ENCODE measurements at places on chromosomes 5 and 9. TPM values are rescaled to one million over a fixed set of nuclear protein-coding genes. Genes with fewer than 3 reads are reported as not detected.
A peak's percentile ranks its signal among the peaks of the same experiment; 100 is the strongest.

DNA sequence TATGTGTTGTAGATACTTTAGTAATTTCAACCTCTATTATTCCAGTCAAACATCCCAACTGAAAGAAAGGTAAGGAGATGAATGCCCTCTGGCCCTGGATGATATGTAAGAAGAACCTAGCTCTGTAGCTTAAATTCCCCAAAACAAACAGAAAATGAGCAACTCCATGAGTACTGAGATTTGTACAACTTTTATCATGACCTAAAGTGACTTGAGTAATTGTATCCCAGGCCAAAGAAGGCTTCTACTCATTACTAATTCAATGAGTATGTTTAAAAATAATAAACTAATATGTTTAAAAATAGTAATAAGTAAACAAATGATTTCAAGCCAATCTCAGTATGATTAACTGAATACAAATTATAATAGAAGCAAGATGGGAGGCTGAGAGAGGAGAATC lies 414.0 kb upstream of the ACTBL2 start:
- DNase-seq, result no peak

DNA sequence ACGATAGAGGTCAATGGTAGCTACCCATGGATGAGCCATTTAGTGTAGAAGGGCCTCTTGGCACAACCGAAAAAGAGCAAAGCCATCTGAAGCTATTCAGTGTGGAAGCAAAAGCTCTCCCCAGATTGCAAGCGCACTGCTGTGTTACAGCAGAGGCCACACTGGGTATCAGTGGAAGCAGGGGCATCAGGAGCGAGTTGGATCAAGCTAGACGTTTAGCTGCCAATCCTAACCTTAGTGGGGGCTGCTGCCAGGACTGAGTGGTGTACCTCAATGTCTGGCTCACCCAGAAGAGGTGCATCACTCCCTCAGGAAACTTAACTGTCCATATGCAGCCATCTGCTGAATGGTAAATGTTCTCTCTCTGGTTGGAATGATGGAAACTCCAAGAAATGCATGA lies 44.5 kb downstream of the RAPGEF1 start:
- DNase-seq, result no peak

- no peak for DNase-seq
Observed at GRCh38 chr9:106312906-106313305, 550.1 kb upstream of the ZNF462 start.

DNA sequence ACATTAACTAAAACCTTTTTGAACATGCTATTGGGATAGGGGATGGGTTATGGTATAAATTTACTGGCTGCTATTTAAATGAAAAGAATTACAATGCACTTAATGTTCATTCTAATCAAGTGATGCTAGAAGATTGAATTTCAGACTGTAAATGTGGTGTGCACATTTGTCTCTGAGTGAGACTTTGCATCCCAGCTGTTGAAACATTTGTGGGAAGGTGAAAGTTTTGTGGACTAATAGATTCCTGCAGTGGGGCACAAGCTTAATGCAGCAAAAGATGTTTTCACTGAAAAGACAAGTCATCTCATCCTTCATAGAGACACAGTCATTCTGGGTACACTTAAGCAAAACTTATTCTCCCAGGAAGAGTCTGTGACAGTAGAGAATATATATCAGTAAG lies 323.6 kb downstream of the NFIB start:
- DNase-seq, result no peak

DNA sequence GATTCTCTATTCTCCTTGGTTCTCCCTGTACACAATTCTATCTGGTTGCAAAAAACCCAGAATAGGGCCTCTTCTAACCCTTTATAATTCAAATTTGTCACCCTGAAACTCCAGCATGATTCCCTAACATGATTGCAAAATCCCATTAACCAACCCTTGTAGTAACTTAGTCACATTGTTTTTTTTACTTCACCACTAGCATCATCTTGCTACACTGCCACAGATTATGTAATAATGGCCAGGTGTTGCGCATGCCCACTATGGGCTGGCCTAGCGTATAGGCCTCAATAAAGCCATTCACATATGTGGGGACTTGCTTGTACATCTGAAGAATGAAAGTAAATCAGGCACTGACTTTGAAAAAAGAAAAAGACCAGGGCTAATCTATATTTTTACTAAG lies 25.7 kb downstream of the FAM170A start:
- DNase-seq, result no peak

SLC23A1 gene
- total RNA-seq, result not detected

DNA sequence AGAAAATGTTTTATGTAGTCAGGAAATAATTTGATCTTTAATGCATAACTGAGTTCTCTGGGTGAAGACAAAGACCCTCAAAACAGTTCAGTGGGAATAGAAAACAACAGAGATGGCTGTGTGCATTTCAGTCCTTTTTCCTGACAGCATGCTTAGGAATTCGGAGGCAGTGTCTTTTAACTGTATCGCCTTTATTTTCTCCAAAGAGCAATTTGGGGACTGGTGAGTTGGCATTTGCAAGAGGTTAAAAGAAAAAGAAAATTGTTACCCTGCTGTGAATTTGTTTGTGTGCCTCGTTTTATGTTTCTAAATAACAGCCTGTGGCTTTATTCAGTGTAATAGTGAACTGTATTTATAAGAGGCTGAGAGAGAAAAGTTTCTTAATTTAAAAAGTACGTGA lies 227.8 kb upstream of the DMAC1 start:
- no peak for DNase-seq

- no peak for DNase-seq
Observed at GRCh38 chr5:33781286-33781685, 110.5 kb downstream of the ADAMTS12 start.

- no peak for DNase-seq
Observed at GRCh38 chr5:159212657-159213462, 3.5 kb upstream of the RNF145 start.

DNA sequence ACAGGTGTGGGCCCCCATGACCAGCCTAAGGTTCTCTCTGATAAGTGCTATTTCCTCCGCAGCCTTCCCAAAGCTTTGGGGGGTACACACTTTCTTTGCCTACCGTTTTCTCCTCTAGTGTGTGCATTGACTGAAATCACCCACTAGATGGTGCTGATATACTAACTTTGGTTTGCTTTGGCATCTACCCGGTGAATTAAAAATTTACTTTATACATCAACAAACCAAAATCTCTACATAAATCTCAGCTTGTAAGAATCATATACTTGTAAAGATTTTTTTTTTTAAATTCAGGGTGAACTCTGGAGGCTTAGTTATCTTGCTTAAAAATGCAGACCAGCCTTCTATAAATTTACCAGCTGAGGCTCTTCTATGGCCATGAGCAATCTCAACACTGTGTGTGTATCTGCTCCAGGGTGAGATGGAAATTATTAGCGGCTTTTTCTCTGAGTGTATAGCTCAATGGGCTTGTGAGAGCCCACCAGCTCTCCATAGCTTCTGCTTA lies 475.7 kb upstream of the TNC start:
- DNase-seq, result no peak

IL3 gene
- total RNA-seq, result not detected

GRCh38 chr5:112866739-112867138 lies 5.7 kb downstream of the SRP19 start:
- no peak for DNase-seq

GRCh38 chr5:32837211-32837610 lies 126.1 kb downstream of the NPR3 start:
- no peak for DNase-seq

PCDHB6 gene
- total RNA-seq, result 0.35 TPM

DNA sequence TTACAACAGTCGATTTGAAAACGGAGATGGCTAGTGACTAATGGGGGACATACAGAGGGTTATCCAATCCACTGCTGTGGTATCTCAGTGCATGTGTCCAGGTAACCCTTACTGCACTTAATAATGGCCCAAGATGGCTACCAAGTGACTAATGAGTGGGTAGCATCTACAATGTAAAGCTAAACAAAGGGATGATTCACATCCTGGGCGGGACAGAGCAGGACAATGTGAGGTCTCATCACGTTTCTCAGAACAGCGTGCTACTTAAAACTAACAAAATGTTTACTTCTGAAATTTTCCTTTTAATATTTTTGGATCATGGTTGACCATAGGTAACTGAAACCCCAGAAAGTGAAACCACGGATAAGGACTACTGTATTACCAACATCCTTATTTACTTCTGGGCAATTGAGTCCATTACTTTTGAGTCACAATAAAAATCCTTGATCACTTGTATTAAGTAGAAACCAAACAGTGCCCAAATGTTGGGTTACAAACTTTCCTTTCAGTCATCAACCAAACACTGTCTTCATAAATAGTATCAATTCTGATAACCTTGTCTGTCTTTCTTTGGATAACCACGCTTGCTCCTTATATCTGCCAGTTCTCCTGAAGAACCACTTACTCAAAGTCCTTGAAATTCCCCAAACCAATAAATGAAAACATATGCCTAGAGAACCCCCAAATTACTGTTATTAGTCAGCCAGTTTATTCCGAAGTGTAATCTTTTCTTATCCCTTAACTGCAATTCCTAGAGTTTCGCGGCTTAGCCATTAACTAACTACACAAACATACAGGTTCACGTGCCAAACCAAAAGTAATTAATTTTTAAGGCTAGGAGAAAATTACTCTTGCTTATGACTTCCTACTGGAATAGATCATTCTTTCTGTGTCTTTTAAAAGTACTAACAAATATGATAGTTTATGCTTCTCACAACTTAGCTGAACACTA lies 59.7 kb downstream of the ELL2 start:
- DNase-seq, result no peak

LECT2 gene
- not detected for total RNA-seq

DNA sequence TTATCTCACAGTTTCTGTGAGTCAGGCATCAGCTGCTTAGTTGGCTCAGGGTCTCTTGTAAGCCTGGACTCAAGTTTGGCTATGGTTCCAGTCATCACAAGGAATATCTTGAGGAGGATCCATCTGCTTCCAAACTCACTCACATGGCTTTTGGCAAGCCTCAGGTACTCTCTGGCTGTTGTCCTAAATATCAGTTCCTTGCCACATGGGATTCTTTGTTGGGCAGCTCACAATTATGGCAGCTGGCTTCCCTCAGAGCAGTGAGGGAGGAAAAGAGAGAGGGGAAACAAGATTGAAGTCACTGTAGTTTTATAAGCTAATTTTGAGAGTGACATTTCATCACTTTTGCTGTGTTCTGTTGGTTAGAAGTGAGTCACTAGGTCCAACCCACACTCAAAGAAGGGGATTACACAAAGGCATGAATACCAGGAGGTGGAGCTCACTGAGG lies 144.5 kb downstream of the GCNT1 start:
- no peak for DNase-seq

GRCh38 chr9:129501771-129502319 lies 119.1 kb downstream of the C9orf50 start:
- DNase-seq, result no peak

- DNase-seq, result no peak
Observed at GRCh38 chr5:142149363-142149762, 40.8 kb downstream of the NDFIP1 start.

- peak; percentile 73 for DNase-seq
Observed at GRCh38 chr9:120894321-120895148, 17.5 kb upstream of the PHF19 start.

GRCh38 chr5:65102371-65102975 lies 333.7 kb downstream of the CWC27 start:
- no peak for DNase-seq

- no peak for DNase-seq
Observed at GRCh38 chr9:115036691-115037090, 81.3 kb downstream of the TNC start.

DNA sequence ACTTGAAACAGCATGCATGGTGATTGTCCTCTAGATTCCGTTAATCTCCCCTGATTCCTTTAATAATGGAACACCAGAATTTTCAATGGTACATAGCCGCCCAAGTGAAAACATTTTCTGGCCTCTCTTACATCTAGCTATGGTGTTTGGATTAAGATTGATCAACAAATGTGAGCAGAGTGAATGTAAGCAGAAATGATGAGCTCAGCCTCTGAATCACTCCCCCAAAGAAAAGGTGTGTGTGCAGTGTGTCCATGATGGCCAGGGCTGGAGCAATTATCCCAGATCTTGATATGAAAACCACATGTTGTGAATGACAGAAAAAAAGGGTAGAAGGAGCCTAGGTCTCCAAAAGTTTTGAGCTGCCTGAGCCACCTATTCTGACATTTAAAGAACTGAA lies 55.3 kb downstream of the OR2K2 start:
- DNase-seq, result no peak

GRCh38 chr9:29211580-29212396 lies 1638.5 kb upstream of the C9orf72 start:
- DNase-seq, result no peak

DNA sequence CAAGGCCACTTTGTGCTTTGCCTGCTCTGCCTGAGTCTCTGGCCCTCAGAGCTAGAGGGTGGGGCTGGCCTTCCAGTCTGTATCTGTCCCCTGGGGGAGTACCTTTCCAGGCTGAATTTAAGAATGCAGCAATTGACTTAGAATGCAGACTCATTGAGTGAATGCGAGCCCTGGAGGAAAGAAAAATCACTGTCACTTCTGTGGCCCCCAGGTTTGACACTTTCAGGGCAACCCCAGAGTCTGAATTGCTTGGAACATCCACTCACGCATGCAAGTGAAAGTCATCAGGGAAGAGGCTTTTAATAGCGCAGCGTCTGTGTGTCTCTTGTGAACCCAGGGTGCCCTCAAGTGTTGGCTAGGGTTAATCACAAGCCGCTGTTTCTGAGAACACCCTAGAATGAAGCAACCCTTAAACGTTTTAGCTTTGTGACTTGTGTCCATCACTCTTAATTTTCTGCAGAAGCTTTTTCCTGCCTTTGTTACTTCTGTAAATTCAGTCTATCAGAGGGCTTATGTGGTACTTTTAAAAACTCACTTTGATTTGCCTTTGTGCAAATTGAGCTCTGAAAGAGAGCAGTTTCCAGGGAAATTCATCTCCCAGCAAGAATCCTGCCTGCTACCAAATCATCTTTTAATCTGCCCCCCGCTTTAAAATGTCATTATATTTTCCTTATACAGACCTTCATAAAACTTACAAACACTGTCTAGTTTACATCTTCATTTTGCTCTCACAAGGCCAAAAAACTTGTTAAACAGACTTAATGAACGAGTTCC lies 146.8 kb upstream of the IQGAP2 start:
- DNase-seq, result no peak

- DNase-seq, result no peak
Observed at GRCh38 chr5:143258559-143259253, 144.8 kb downstream of the NR3C1 start.

GRCh38 chr5:181084621-181085195 lies 44.6 kb downstream of the BTNL9 start:
- DNase-seq, result no peak

DNA sequence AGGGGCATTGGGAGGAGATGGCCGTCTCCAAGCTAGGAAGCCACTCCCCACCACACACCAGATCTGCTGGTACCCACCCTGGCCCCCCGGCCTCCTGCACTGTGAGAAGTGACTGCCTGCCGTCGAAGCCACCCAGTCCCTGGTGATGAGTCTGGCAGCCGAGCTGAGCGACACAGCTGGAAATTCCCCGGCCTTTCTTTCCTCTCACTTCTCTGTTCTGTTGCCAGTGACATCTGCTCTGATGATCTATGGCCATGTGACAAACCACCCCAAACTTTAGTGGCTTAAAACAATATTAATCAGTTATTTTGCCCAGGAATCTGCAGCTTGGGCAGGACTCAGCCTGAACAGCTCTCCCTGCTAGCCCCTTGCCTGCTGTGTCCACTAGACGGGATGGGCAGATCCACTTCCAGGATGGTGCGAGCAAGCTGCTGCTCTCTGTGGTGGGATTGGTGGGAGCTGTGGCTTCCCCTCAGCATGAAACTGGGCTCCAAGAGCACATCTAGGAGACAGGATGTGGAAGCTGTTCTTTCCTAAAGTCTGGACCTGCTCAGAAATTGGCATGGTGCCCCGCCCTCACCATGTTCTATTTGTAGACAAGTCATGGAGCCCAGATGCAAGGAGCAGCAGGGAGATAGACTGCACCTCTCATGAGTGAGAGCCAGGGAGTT lies 211.2 kb downstream of the GADD45G start:
- peak; percentile 75 for DNase-seq

GPR151 gene
- not detected for total RNA-seq

GRCh38 chr5:135890296-135890695 lies 5.3 kb downstream of the IL9 start:
- no peak for DNase-seq
